Activated T-helper 1 cell treated with anti-CD3 and anti-CD28 coated beads, Interleukin-2, amount 50 U/mL, for 16 hours (primary cell): ENCODE measurements at places on chromosomes 3 and 15.

DNA sequence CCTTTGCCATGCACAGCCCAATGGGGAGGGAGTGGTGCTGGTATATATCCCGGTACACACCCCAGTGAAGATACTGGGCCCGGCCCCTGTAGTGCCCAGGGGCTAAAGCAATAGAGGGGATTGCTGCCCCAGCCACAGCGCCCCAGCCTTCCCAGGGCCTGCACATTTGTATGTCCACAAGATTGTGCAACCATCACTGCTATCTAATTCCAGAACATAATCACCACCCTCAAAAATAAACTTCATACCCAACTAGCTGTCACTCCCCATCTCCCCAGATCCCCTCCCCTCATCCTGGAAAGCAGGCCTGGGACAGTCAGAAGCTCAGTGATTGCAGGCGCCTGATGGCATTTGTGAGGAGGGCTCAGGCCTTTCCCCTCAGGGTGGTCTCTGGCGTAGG lies 13.5 kb downstream of the GNAI2 start:
- DNase-seq, result no peak

GRCh38 chr3:102826636-102827035 lies 391.8 kb downstream of the ZPLD1 start:
- DNase-seq, result no peak

DNA sequence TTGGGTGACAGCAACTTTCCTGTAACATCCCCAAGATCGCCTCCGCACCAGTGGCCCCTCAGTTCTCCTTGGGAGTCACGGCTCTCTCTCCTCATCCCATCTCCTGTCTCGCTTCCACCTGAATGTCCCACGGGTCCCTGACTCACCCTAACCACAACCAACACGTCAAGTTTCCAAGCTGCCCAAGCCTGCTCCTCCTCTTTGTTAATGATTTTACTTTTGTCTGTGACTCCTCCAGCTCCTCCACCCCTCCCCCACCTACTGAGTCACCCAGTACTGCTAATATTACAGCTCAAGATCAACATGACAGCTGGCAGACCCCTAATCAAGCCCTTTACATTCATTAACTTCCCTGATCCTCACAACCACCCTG lies 39.3 kb downstream of the BDH1 start:
- DNase-seq, result no peak

DNA sequence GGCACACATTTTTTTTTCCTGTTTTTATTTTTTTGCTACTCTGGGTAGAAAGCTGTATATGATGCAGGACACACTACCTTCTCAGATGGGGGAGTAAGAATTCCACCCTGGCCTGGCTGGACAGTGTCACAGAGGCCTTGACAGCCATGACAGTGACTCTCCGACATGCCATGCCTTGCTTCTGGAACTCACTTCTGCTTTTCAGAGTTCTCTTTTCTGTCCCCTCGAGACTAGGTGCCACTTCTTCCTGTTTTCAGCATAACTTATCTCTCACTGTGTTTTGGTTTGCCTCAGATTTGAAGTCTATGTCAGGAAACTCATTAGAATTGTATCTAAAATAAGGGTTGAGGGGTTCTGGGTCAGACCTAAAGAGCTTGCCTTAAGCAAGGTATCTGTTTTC lies 69.1 kb upstream of the SEC13 start:
- no peak for DNase-seq

GRCh38 chr3:71121429-71122167 lies 461.9 kb downstream of the FOXP1 start:
- DNase-seq, result no peak

GRCh38 chr15:61923173-61923572 lies 137.1 kb downstream of the VPS13C start:
- DNase-seq, result no peak

DNA sequence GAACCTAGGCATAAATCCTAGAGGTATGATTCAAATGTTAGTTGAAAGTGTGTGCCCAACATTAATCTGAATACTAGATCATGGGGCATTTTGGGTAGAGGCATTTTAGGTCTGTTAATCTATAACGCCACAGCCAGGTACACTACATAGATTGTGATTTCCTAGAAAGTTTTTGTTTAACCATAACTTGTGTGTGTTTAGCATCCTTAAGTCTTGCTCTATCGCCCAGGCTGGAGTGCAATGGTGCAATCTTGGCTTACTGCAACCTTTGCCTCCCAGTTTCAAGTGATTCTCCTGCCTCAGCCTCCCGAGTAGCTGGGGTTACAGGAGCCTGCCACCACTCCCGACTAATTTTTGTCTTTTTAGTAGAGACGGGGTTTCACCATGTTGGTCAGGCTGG lies 59.1 kb downstream of the TRIM71 start:
- no peak for DNase-seq

DNA sequence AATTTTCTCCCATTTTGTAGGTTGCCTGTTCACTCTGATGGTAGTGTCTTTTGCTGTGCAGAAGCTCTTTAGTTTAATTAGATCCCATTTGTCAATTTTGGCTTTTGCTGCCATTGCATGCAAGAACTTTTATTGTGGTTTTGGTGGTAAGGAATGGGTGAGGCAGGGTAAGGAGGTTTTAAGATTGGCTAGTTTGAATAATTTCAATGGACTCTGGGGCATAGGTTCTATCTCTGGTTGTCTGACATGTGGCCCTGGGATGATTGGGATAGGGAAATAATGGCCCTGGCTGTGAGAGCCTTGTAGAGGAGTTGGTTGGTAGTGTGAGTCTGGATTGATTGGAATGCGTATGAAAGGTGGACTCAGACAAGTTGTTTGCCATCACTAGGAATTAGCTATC lies 38.0 kb downstream of the SEC22A start:
- DNase-seq, result no peak
